Hypothalamus (tissue), 51 donors: ENCODE measurements at places on chromosomes 12 and 14.

DNA sequence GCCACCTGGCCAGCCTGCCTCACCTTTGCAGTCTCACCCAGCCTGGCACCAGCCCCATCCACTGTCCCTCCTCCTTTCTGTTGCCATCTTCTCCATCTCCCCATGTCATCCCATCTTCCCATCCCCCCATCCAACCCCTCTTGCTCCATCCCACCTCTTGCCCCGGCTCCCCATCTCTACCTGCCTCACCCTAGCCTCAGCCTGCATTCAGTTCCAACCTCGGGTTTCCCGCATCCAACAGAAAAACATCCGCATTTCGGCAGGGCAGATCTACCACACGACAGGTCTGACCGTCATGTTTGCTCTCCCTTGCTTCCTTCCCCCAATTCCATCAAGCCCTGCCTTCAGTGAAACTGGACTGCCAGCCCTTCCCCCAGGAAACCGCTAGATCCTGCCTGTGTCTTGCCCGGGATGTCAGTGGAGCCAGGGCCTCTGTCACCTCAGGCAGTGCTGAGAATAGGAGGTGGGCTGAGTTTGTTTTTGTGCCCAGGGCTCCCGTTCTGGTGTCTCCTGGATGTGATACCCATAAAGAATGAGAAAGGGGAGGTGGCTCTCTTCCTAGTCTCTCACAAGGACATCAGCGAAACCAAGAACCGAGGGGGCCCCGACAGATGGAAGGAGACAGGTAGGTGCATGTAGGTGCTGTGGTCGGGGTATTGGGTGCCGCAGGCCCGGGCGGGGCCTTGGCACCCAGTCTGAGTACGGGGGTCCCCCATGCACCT lies 2.5 kb downstream of the KCNH3 start:
- no peak for DNase-seq

GRCh38 chr14:53032161-53032803 lies 81.4 kb upstream of the FERMT2 start:
- no peak for DNase-seq

- DNase-seq = no peak
Observed at GRCh38 chr12:108637222-108637971, 3.7 kb upstream of the SELPLG start.

- DNase-seq = no peak
Observed at GRCh38 chr12:103457471-103457870, 38.3 kb downstream of the C12orf42 start.

DNA sequence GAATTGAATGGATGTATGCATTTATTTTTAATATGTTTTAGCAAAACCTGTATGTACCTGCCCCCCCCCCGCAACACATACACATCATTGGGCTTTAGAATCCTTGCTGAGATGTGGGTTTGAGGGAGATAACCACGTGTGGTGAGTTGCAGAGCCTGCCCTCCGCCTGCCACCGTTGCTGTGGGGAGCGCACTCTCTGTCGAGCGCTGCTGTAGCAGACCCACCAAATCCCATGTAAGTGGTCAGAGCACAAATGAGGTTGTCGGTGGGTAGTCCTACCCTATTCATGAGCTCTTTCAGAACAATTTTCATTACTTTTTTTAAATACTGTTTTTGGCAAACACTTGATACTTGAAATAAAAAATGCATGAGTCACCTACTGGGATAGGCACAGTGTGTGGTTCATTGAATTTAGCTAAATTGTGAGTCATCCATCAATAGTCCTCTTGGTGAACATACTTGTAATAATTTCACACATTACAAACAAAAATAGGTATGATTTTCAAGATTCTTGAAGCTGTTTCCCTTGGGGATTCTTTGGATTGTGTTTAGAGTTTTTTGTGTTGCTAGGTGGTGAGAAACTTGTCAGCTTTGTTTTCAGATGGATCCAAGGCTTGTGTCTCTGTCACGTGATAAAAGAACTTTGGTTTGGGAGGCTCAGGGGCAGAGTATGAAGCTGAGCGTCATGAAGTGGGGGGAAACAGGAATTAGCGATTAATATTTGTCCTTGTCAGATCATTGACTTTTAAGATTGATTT lies 107.6 kb downstream of the PTCSC3 start:
- no peak for DNase-seq

DNA sequence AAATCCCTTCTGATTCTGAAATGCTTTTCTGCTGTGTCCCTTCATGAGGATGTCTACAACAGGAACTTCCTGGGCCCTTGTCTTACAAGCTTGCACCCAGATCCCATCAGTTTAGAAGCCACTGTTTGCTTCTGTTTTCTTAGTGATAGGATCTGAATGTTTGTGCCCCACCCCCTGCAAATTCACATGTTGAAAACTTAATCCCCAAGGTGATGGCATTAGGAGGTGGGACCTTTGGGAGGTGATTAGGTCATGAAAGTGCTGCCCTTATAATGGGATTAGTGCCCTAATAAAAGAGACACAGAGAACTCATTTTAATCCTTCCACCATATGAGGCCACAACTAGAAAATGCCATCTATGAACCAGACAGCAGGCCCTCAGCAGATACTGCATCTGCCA lies 36.0 kb upstream of the GNPNAT1 start:
- DNase-seq = no peak

GRCh38 chr14:91089958-91090535 lies 23.8 kb upstream of the DGLUCY start:
- DNase-seq = no peak

DNA sequence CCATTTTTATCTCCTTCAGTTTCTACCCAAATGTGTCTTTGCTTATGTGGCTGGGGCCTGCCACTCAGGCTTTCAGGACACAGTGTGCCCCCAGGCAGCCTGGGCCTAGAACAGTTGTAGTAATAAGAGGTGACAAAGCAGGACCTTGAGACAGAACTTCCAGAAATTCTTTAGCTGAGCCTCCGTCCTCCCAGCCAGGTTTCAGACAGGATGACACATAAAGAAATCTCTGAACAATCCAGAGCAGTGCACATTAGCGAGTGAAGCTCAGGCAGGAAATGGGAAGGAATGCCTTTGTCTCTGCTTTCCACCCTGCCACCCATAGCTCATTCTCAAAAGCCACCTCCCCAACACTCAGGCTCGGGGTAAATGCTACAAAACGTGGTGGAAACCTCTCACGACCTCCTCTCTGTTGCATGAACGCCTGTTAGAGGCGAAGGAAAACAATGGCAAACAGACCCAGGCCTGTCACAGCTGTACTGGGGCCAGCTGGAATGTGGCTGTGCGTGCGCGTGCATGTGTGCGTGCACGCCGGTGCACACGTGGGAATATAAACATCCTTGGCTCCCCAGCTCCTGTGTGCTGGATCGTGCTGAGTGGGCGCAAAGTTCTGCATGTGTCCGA lies 286.7 kb downstream of the ZFP36L1 start:
- no peak for DNase-seq

- DNase-seq = no peak
Observed at GRCh38 chr14:70514168-70515069, 20.4 kb downstream of the ADAM20 start.

DNA sequence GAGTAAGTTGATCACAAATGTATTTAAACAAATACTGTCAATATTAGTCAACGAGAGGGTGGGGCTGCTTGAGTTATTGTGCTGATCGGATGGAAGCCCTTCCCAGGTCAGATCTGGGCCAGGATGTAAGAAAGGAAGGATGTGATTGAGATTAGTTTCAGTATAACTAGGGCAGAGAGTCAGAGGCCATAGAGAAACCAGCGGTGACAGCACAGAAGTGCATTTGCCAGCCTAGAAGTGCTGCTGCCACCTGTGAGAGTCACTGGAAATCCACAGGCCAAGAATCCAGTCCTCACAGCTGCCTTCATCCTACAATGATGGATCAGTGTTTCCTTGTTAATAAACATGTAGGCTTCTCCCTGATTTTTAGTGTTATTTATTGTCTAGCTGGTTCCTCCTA lies 9.8 kb upstream of the FERMT2 start:
- DNase-seq = no peak

DNA sequence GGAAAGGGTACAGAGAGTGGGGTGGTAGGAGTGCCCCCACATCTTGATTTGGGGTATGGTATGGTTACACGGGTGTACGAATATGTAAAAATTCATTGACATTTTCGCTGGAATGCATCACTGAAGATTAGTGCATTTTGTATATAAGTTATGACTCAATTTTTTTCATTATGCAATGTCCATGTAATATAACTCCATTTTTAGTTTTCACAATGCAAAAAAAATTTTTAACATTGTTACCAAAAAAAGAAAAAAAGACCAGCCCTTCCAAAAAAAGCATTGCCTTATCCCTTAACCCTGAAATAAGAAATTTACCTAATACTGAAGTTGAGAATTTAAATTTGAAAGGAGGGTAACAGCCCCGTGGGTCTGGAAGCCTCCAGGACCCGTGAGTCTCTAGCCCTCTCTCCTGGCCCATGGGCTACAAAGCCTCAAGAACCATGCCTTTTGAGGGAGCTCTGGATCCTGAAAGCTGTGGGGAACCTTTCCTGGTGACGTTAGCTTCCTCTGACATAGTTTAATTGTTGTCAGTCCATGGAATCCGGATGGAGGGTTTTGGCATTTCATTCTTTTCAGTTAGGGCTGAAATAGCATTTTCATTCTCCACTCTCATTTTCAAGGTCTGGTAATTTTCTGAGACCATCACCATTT lies 55.6 kb upstream of the ACTN1 start:
- no peak for DNase-seq

GRCh38 chr12:124800506-124800905 lies 63.2 kb downstream of the SCARB1 start:
- DNase-seq = no peak

DNA sequence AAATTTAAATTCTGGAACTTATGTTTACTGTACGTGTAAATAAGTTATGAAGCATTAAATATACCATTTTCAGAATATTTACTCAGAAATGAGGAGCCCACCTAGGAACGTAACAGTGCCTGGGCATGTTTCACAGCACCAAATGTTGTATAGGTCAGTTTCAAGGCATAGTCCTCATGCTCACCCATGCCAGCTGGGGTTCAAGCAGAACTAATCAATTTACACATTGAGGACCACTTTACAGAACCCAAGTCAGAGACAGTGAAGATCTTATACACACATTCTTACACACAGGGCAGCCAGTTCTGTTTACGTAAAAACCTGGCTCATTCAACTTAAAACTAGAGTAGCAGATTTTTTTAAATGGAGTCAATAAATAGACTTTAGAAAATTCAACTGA lies 2.0 kb downstream of the KICS2 start:
- no peak for DNase-seq

DNA sequence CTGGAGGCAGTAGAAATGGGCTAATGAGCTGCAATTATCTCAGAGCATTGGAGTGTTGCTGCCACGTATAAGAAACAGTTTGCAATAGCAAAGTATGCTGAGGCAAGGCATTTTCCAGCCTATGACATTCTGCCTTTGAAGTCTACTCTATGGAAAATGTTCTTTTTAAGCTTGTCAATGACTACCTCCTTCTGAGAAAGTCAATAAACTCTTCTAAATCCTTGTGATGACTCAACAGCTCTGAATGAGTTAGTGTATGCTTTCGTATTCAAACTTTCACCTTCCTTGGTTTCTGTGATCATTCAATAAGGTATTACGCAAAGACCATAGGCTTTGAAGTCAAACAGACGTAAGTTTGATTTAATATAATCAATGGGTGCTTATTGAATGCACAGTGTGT lies 111.2 kb downstream of the CAPZA3 start:
- no peak for DNase-seq

GRCh38 chr14:42856106-42856505 lies 1249.4 kb downstream of the LRFN5 start:
- DNase-seq = no peak

DNA sequence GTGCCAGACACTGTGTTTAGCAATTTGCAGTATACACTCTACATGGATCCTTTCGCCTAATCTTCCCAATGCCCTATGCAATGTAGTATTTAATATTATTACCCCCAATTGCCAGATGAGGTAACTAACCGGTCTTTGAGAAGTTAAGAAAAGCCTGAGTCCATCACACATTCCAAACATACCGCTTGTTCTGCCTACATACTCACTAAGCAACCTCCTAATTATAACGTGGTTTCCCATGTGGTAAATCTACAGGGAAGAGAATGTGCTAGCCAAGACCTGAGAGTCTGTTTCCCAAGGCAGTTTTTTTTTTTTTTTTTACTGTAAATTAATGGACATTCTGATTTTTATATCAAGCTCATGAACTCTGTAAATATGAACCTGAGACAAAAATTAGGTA lies 37.2 kb downstream of the ATP2B1 start:
- DNase-seq = no peak
